ENCODE measurements at places on chromosomes 3 and 15.

- DNase-seq = no peak
These were observed 8.6 kb upstream of the TEX9 start for GRCh38 chr15:56356616-56357015.

- peak; percentile 24 for DNase-seq
These were observed 141.4 kb downstream of the RBPMS2 start for GRCh38 chr15:64634027-64634426.

DNA sequence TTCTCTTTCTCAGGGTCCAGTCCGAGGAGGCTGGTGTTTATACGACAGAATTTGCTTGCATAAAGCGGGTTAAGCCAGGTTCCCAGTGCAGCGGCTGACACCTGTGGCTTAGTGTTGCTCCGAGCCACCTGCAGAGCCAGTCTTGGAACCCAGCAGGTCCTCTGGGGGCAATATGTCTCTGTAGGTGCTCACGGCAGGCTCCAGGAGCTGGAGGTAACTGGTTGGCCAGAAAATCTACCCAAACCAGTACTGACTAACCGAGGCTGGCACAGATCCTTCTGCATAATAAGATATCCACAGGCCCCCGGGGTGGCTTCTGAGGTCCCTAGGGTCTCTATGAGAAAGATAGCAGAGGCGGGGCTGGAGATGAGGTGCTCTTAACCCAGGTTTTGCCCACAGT lies 3.2 kb downstream of the MGLL start:
- DNase-seq = no peak

DNA sequence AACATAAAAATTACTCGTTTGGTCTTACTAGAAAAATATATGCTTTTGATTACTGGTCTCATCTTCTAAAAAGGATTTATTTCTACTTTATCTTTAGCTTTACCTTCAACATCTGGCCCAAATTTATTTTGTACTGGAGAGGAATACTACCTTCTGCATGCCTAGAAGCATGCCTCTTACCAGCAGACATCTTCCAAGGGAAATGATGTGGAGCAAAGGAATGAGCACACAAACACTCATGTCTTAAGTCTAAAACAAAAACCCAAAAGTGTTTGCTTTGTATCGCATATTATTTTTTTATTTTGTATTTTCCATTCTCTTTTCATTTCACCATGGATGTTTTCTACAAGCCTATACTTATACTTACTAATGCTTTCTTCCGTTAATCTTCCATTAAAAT lies 304.6 kb upstream of the KCNMB2 start:
- no peak for DNase-seq

Measured in endothelial cell (in vitro differentiated cells).